ENCODE measurements at places on chromosomes 11 and 22.
A peak's percentile ranks its signal among the peaks of the same experiment; 100 is the strongest.

DNA sequence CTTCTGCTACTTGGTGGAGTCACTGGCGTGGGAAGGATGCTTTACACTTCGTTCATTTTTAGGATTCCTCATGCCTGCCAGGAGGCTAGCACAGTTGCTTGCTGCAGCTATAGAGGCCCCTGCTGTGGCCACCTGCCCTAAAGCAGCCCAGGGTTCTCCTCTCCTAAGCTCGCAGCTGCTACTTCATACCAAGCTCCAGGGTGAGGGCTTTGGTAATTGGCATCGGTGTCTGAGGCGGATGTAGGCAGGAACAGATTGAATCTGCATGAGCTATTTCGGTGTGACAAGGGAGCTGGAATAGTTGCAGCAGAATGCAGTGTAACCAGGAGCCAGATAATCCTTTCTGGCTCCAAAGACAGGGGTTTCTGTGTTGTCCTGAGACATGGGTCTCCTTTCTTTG lies 133.1 kb downstream of the MICAL2 start:
- DNase-seq: no peak
- H3K4me3 ChIP-seq: no peak overlapping the region
- no peaks in the 10 kb centered on the region for H3K36me3 ChIP-seq
- peaks cover 10% of the 10 kb centered on the region for H3K4me1 ChIP-seq

DNA sequence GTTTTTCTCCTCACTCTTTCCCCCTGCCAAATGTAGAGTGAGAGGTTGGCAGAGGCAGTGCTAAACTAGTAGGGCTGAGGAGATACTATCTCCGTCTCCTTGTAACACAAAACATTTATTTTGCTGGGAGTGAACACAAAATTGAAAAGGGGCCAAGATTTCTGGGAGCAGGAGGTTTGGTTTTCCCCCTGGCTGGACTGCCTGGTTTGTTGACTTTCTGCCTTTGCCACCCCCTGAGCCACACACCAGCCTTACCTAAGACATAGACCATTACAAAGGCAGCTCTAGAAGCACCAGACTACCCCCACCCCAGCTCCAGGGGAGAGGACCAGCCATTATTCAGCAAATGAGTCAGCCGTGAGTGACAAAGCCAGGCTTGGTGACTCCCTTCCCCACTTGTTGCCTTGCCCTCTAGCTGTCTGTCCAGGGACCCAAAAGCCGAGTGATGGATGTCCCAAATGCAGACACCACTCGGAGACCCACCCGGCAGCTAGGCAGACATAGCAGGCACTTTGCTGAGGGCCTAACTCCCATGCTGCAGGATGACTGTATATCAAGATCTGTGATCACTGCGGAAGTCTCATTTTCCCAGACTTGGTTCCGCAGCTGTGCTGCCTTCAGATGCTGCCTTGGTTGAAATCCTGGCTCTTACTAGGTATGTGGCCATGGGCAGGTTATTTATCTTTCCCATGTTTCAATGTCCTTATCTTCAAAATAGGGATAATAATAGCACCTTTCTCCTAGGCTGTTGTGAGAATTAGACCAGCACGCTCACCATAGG lies 17.7 kb upstream of the CDON start:
- DNase-seq: no peak
- no peaks in the 10 kb centered on the region for H3K36me3 ChIP-seq
- no peak overlapping the region for H3K4me3 ChIP-seq
- no peaks in the 10 kb centered on the region for H3K27me3 ChIP-seq
- H3K27ac ChIP-seq: peak overlapping the region; percentile 46
- peaks cover 17% of the 10 kb centered on the region for H3K4me1 ChIP-seq

- H3K4me3 ChIP-seq: no peak overlapping the region
- no peak overlapping the region for H3K27ac ChIP-seq
- H3K4me1 ChIP-seq: no peaks in the 10 kb centered on the region
- H3K27me3 ChIP-seq: no peaks in the 10 kb centered on the region
- no peaks in the 10 kb centered on the region for H3K36me3 ChIP-seq
Observed at GRCh38 chr11:100404907-100405306, 282.2 kb upstream of the ARHGAP42 start.

GRCh38 chr11:92399705-92400104 lies 175.1 kb downstream of the FAT3 start:
- DNase-seq: no peak
- H3K36me3 ChIP-seq: no peaks in the 10 kb centered on the region
- H3K27ac ChIP-seq: no peak overlapping the region
- no peaks in the 10 kb centered on the region for H3K4me1 ChIP-seq
- H3K27me3 ChIP-seq: no peaks in the 10 kb centered on the region

DNA sequence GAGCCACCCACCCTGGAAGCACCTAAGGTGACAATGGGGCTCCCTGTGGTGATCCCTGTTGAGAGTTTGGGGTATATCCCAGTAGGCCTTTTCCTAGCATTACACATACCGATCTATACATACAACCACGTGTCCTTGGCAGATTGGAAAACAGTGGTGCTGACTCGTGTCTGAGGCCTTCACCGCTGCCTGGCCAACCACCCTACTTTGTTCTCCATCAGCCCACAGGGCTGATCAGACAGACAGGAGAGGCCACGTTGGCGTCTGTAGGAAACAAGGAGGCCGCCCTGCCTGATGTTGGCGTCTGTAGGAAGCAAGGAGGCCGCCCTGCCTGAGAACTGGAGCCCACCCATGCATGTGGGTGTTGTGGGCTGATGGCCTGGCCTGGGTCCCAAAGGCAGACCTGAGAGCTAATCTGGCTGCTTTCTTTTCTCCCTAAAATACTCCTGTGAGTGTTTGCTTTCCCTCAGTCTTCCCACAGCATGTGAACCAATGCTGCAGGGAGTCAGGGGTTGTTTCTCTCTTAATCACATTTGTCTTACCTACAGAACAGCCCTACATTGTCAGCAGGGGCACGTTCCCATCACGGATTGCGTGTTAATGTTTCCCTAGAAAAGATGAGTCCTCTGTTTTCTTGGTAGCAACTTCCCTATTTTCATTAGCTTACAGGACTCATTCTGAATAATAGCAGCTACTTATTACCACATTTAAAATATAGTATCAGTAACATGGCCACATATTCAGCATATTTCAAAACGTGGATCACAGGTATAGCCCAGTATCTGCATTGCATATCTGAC lies 57.2 kb downstream of the SBF1 start:
- H3K4me1 ChIP-seq: no peaks in the 10 kb centered on the region
- H3K4me3 ChIP-seq: no peak overlapping the region
- peaks cover 10% of the 10 kb centered on the region for H3K36me3 ChIP-seq

DNA sequence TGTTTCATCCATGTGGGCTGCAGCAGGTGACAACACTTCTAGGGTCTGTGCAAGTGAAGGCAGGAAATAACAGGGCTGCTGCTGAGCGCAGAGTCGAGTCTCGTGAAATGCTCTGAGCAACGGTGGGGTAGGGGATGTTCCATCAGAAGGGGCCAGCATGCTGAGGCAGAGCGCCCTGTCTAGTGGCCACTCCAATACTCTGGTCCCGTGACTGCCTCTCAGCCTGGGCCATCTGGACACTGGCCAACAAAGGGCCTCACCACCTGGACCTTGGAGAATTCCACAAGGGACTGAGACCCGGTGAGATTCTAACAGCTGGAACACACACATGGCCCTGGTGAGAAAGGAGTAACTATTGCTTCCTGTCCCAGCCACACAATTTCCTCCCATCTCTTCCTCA lies 375.7 kb downstream of the SHANK2 start:
- H3K4me1 ChIP-seq: no peaks in the 10 kb centered on the region
- DNase-seq: no peak
- H3K27ac ChIP-seq: no peak overlapping the region
- no peaks in the 10 kb centered on the region for H3K27me3 ChIP-seq
- no peak overlapping the region for H3K4me3 ChIP-seq

DNA sequence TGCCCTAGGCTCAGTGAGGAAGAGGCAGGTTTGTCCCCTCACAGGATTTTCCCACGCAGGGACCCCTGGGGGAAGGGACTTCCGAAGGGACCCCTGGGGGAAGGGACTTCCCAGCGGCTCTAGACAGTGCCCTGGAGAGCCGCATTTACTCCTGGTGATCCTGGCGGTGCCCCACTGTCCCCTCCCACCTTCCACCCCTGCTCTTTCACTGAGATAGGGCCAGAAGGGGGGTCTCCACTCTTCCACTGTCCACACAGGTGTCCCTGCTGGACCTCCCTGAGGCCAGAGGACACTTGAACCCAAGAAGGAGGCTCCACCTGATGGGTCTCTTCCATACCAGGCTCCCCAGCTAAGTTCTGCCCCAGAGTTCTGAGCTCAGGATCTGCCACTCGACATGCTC lies 1333.9 kb downstream of the BRD1 start:
- no peak overlapping the region for H3K4me3 ChIP-seq
- H3K27ac ChIP-seq: no peak overlapping the region
- no peaks in the 10 kb centered on the region for H3K36me3 ChIP-seq
- H3K4me1 ChIP-seq: no peaks in the 10 kb centered on the region
- H3K27me3 ChIP-seq: peaks cover 11% of the 10 kb centered on the region

- no peak overlapping the region for H3K27ac ChIP-seq
- no peak for DNase-seq
- no peak overlapping the region for H3K4me3 ChIP-seq
- H3K4me1 ChIP-seq: no peaks in the 10 kb centered on the region
- H3K36me3 ChIP-seq: no peaks in the 10 kb centered on the region
Observed at GRCh38 chr11:33949252-33949913, 57.5 kb upstream of the LMO2 start.

DNA sequence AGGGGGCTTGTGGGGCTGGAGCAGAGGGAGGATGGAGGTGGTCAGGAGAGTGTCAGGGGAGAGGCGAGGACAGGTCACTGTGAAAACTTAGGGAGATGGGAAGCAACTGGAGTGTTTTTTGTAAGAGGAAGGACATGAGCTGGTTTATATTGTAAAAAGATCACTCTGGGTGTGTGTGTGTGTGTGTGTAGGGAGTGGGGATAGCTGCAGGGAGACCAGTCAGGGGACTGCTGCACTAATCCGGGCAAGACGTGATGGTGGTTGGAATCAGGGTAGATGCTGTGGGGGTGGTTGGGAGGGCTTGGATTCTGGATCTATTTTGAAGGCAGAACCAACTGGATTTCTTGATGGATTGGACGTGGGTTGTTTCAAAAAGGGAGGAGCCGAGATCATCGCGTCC lies 11.3 kb upstream of the SYT7 start:
- H3K4me1 ChIP-seq: peaks cover 7% of the 10 kb centered on the region
- H3K27ac ChIP-seq: no peak overlapping the region
- DNase-seq: no peak
- no peaks in the 10 kb centered on the region for H3K36me3 ChIP-seq
- H3K4me3 ChIP-seq: no peak overlapping the region

- no peak overlapping the region for H3K4me3 ChIP-seq
- H3K4me1 ChIP-seq: no peaks in the 10 kb centered on the region
- no peaks in the 10 kb centered on the region for H3K36me3 ChIP-seq
Observed at GRCh38 chr11:9039198-9039597, 35.4 kb upstream of the NRIP3 start.

- no peaks in the 10 kb centered on the region for H3K27me3 ChIP-seq
- peak overlapping the region; percentile 99 for H3K4me3 ChIP-seq
- peak overlapping the region; percentile 99 for H3K27ac ChIP-seq
- peaks cover 66% of the 10 kb centered on the region for H3K4me1 ChIP-seq
- H3K36me3 ChIP-seq: no peaks in the 10 kb centered on the region
- DNase-seq: no peak
Observed at GRCh38 chr11:94770563-94771120, 2.5 kb downstream of the AMOTL1 start.

DNA sequence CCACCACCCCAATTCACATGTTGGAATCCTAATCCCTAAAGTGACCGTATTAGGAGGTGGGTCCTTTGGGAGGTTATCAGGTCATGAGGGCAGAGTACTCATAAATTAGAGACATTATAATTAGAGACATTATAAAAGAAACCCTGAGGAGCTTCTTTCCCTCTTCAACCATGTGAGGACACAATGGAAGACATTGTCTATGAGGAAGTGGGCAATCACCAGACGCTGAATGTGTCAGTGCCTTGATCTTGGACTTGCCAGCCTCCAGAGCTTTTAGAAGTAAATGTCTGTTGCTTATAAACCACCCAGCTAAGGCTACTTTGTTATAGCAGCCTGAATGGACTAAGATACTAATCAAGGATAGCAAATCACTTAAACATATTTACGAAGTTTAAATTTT lies 14.8 kb downstream of the GAB2 start:
- no peaks in the 10 kb centered on the region for H3K4me1 ChIP-seq
- DNase-seq: no peak
- H3K4me3 ChIP-seq: no peak overlapping the region

GRCh38 chr11:65802841-65803240 lies 16.0 kb downstream of the OVOL1 start:
- no peak overlapping the region for H3K27ac ChIP-seq
- no peaks in the 10 kb centered on the region for H3K4me1 ChIP-seq
- no peaks in the 10 kb centered on the region for H3K36me3 ChIP-seq
- DNase-seq: peak; percentile 2
- H3K4me3 ChIP-seq: no peak overlapping the region

GRCh38 chr11:126929179-126930061 lies 71.2 kb downstream of the KIRREL3 start:
- peaks cover 5% of the 10 kb centered on the region for H3K27me3 ChIP-seq
- no peak for DNase-seq
- H3K4me3 ChIP-seq: no peak overlapping the region
- no peaks in the 10 kb centered on the region for H3K36me3 ChIP-seq

DNA sequence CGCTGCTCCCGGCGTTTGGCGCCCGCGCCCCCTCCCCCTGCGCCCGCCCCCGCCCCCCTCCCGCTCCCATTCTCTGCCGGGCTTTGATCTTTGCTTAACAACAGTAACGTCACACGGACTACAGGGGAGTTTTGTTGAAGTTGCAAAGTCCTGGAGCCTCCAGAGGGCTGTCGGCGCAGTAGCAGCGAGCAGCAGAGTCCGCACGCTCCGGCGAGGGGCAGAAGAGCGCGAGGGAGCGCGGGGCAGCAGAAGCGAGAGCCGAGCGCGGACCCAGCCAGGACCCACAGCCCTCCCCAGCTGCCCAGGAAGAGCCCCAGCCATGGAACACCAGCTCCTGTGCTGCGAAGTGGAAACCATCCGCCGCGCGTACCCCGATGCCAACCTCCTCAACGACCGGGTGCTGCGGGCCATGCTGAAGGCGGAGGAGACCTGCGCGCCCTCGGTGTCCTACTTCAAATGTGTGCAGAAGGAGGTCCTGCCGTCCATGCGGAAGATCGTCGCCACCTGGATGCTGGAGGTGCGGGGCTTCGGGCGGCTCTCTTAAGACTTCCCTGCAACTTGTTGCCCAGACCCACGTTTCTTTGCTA lies at the start of gene CCND1:
TSS of gene CCND1 (plus strand) at position 162 of the 587 bp plus-strand sequence. CDS start at position 320, 158 bp downstream.
- no peak within 1 kb of the TSS for H3K27ac ChIP-seq
- peaks cover 34% of the 10 kb centered on the region for H3K4me1 ChIP-seq
- peak; percentile 72 for DNase-seq

Measured in psoas muscle (tissue), 8 donors.